ENCODE measurements at places on chromosomes 11 and 22. TPM values are rescaled to one million over a fixed set of nuclear protein-coding genes. Genes with fewer than 3 reads are reported as not detected.

LDLRAD3 gene
- total RNA-seq, result 0.08 TPM

PATE1 gene
- total RNA-seq, result not detected

DNA sequence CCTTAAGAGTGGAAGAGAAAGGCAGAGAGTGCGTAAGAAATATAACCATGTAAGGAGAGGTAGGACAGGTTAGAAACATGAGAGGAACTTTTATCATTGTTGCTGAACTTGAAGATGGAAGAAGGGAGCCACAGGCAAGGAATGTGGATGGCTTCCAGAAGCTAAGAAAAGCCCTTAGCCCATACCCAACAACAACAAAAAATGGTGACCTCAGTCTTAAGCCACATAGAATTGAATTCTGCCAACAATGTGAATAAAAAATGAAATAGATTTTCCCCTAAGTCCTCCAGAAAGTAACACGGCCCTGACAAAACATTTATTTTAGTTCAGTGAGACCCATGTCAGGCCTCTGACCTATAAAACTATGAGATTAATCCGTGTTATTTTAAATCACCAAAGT is 767.3 kb downstream of the FAM181B start:
- DNase-seq, result no peak

DNA sequence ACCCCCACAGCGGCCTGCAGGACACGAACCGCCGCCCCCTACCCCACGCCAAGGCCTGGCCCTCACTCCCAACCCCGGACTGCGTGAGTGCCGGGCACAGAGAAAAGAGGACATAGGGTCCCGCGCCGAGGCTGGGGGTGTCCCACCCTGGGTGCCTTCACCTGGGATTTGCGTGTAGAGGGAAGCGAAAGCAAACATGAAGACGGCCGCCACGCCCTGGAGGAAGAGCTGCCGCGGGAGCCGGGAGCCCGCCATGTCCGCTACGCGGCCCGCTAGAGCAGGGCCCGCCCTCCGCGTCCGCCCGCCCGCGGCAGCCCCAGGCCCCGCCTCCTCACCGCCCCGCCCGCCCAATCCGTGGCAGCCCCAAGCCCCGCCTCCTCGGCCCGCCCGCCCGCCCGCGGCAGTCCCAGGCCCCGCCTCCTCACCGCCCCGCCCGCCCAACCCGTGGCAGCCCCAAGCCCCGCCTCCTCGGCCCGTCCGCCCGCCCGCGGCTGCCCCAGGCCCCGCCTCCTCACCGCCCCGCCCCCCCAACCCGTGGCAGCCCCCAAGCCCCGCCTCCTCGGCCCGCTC is at the start of gene LMF2:
TSS of gene LMF2 (minus strand) at position 282 of the 570 bp plus-strand sequence. CDS start at position 255, 27 bp downstream.
- DNase-seq, result peak; percentile 87

FGF19 gene
- not detected for total RNA-seq

DNA sequence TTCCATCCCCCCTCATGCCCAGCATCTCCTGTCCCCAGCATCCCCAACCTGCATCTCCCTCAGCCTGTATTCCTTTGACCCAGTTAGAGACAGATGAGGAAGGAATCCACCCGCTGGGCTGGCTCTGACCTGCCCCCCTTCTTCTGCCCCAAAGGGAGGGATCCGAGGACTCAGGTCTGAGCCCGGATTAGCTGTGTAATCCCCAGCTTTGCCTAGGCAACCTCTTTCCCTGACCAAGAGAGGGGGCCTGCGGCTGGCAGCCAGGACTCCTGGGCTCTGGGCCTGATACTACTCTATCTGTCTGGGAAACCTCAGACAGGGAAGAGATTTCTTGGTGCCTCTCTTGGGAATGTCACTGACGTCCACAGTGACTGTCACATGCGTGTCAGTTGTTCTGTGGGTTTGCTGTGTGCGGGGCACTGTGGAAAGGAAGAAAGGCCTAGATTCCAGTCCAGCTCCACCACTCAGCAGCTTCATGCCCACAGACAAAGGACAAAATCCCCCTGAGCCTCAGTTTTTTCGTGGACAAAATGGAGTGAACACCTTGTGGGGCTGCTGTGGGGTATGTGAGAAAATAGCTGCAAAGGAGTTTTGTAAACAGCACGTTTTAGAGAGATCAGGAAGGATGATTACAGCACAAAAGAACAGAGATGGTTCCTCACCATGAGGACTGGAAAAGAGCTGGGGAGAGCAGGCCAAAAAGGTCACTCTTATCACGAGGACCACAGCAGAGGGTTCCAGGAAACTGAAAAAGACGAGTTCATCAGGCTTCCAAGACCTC is 1.3 kb upstream of the NDUFV1 start:
- DNase-seq, result no peak

CLNS1A gene
- total RNA-seq, result 82.2 TPM

TPBGL gene
- 0.27 TPM for total RNA-seq

CPT1B gene
- 66.7 TPM for total RNA-seq

- DNase-seq, result no peak
Measured at GRCh38 chr22:40920526-40920925, 30.7 kb upstream of the RBX1 start.

GRCh38 chr11:12581923-12582322 is 92.3 kb upstream of the TEAD1 start:
- DNase-seq, result no peak

EXPH5 gene
- total RNA-seq, result 3.2 TPM

DNA sequence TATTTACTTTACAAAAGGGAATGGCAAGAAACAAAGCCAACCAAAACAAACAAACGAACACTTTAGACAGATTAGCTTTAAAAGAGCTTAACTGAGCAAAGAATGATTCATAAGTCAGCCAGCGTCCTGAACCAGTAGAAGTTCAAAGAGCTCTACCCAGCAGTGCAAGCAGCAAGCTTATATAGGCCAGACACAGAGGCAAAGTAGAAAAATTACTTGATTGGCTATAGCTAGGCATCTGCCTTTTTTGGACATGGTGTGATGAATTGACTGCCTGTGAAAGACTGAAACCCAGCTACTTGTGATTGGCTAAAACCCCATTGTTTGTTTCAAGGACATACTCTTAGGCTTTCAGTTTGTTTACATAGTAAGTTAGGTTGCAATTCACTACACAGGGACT is 2120.0 kb upstream of the RAG2 start:
- DNase-seq, result no peak

- no peak for DNase-seq
Measured at GRCh38 chr11:69950120-69950519, 128.0 kb upstream of the ANO1 start.

- no peak for DNase-seq
Measured at GRCh38 chr11:96172604-96173003, 170.4 kb downstream of the MAML2 start.

GLYATL1 gene
- not detected for total RNA-seq

MS4A1 gene
- 22.1 TPM for total RNA-seq

APOL5 gene
- not detected for total RNA-seq

DNA sequence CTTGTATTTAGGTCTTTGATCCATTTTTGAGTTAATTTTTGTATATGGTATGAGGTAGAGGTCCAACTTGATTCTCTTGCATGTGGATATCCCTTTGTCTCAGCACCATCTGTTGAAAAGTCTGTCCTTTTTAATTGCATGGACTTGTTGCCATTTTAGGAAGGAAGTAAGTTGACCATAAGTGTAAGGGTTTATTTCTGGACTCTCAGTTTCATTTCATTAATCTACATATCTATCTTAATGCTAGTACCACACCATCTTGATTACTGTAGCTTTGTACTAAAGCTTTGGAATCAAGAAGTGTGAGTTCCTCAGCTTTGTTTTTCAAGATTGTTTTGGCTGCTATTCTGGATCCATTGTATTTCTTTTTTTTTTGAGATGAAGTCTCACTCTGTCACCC is 31.4 kb downstream of the CBL start:
- no peak for DNase-seq

DNA sequence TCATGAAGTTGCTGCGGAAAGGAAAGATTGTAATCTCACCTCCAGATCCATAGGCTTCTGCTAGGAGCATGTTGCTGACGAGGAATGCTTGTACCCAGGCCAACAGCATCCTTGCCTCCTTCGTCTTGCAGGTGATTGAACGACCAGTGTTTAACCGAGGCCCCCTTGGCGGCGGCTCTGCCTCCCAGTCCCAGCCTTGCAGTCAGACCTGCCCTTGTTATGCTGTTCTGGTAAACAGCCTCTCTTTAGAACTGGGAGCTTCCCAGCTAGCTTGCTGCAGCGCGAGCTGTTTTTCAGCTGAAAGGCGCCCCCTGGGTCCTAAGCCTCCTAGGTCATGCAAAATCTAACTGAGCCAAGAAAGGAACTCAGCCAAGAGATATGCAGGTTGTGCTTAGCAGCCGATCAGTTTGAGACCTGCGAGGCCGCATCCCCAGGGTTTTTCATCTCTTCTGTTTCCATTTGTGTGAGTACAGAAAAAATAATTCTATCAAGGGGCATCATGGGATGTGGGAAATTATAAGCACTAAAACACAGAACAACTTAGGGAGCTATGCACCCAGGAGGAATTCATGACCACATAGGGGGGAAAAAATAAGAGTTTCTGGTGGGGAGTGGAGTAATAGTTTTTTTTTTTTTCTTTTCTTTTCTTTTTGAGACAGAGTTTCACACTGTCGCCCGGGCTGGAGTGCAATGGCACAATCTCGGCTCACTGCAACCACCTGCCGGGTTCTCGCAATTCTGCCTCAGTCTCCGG is at the start of gene PIK3IP1:
TSS of gene PIK3IP1 (minus strand) at position 253 of the 754 bp plus-strand sequence. CDS start at position 109, 144 bp downstream.
- peak; percentile 89 for DNase-seq

OR51D1 gene
- not detected for total RNA-seq

GRCh38 chr22:37922191-37922590 is 16.1 kb downstream of the MICALL1 start:
- DNase-seq, result no peak

Data from naive thymus-derived CD4-positive, alpha-beta T cell (primary cell).